ENCODE measurements at places on chromosomes 16 and 17.

GRCh38 chr17:8904686-8905085 lies 37.2 kb upstream of the PIK3R6 start:
- no peak for DNase-seq

DNA sequence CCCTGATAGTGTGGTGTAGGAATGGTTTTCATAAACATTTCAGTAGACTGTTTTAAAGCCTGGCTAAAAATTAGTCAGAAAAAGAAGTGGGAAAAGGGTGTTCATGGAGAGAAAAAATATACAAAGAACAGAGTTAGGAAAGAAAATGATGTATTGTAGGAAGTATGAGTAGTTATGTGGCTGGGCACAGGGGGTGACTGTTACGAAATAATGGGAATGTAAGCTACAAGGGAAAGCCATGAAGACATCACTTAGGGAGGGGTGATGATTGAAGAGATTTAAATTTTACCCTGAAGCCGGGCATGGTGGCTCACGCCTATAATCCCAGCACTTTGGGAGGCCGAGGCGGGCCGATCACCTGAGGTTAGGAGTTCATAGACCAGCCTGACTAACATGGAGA lies 55.3 kb downstream of the NUP88 start:
- no peak for DNase-seq

GRCh38 chr17:9845306-9845705 lies 19.6 kb downstream of the GLP2R start:
- no peak for DNase-seq

DNA sequence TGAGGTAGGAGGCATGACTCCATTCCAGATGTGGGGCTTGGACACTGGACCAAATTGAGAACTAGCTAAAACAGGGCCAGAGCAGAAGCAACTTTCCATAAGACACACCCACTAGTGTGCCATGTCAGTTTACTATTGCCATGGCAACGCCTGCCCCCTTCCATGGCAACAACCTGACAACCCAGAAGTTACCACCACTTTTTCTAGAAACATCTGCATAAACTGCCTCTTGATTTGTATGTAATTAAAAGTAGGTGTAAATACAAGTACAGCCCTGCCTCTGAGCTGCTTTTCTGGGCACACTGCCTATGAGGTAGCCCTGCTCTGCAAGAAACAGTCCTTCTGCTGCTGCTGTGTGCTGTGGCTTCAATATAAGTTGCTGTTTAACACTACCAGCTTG lies 19.5 kb upstream of the SCNN1B start:
- DNase-seq, result no peak

GRCh38 chr16:56970934-56971767 lies 9.4 kb downstream of the CETP start:
- DNase-seq, result no peak

GRCh38 chr16:65889533-65889966 lies 476.9 kb upstream of the CDH5 start:
- no peak for DNase-seq

DNA sequence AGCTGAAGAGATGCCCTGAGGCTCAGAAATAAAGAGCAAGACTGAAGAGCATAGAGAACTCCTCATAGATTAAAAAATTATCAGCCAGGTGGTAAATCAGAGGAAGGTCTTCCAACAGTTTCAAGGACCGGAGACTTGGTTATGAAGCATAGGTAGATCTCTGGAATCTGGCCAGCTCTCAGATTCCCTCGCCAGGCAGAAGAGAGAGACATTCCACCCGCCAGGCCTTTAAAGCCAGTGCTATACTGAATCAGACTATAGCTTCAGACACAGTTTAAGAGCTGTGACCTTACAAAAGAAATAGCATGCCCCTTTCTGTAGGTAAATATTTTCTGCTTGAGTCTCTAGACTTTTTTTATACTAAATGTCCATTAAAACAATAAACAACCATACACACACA lies 70.3 kb downstream of the NFATC3 start:
- no peak for DNase-seq

DNA sequence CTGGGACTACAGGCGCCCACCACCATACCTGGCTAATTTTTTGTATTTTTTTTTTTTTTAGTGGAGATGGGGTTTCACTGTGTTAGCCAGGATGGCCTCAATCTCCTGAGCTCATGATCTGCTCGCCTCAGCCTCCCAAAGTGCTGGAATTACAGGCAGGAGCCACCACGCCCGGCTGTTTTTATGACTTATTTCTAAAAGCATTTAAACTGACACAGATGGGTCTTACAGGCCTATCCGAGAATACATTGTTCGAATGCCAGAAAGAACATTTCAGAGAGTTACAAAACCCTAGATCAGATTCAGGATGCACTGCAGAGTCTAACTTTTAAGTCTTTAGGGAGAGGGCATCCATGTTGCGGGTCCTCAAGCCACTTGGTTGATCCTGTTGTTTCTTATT lies 234.7 kb upstream of the MAF start:
- DNase-seq, result no peak

DNA sequence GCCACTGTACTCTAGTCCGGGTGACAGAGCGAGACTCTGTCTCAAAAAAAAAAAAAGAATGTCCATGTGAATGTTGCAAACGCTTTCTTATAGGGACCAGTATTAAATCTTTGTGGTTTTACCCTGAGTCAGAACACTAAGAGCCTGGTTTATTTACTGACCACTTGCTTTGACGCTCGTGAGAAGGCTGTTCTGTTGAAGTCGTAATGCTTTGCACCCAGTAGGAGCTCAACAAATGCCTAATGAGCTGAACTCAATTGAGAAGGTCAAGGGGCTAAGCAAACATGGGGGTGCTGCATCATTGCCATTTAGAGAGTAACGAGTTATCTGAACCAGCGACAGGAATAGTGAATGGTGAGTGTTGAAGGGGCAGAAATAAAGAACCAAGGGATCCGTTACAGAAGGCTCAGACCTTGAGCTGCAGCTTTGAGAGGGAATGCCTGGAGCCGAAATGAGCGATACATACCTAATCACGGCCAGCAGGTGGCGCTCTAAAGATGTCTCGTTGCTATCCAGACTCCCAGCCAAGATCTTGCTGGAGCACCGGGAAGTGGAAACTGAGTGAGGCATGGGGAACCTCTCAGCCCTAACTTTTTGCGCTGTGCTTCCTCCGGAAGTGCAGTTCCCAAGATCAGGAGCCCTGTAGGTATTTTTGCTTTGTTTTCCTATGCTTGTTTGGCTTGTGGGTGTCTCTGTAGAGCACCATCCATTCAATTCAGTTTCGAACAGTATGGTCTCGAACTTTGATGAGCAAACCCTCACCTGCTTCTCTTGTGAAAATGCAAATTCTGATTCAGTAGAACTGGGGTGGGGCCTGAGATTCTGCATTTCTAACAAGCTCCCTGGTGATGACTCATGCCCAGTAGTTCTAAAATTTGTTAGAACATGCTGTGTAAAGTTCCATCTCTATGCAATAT lies 12.6 kb upstream of the RNF222 start:
- no peak for DNase-seq

DNA sequence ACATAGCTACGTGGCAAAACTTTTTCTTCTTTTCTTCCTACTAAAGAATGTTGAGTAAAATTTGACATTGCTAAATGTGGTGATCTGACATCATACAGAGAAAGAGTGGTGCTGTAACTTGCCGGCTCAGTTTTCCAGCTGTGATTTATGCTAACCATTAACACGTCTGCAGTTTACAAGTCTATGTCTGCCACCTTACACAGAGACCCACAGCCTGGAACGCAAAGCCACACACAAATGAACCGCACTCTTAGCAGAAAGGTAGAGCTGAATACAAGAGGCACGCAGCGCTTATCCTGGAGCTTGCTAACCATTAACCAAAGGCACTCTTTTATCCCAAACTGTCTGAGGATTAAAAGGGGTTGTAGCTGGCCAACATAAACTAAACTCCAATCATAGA lies 31.9 kb downstream of the CACNG1 start:
- no peak for DNase-seq

- DNase-seq, result no peak
Measured at GRCh38 chr17:54932711-54933110, 32.1 kb downstream of the TOM1L1 start.

DNA sequence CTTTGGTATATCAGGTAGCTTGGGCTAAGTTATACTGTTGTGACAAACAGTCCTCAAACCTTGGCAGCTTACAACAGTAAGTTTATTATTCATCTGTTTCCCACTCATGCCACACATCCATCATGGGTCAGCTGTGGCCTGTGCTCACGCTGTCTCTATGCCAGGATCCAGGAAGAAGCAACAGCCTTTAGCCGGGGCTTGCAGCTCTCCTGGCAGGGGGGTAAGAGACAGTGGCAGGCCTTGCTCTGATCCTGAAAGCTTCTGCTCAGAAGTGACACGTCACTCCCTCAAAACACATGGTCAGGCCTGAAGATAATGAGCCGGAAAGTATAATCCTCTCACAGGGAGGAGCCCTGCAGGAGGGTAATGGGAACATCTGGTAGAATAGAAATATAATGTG lies 377.6 kb downstream of the CPPED1 start:
- DNase-seq, result no peak

- DNase-seq, result no peak
Measured at GRCh38 chr17:6489016-6489550, 44.8 kb downstream of the PIMREG start.

DNA sequence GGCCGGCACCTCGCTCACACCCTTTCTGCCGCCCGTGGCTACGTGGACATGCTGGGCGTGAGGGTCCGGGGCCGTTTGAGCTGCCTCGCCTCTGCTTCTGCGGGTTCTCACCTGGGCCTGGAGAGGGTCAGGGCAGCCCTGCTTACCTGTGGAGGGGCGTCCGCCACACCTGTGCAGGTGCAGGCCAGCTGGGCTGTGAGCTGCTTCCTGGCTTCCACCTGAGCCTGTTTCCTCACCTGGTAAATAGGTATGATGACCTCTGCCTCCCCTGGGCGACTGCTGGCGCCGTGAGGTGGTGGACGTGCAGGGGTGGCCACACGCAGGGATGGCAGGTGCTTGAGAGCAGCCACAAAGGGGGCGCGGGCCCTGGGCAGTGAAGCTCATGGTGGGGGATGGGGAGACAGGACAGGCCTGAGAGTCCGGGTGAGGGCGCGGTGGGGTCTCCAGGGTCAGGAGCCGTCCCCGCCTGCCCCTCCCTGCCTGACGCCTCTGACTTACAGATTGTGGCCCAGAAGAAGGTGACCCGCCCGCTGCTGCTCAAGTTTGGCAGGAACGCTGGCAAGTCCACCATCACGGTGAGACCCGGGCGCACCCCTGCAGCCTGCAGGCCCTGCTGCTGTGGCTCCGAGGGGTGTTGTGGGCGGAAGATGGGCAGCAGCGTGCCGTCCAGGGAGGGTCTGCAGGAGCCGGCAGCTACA lies 7.8 kb downstream of the CPNE7 start:
- DNase-seq, result no peak

- no peak for DNase-seq
Measured at GRCh38 chr17:61574542-61575351, 16.3 kb downstream of the NACA2 start.

- no peak for DNase-seq
Measured at GRCh38 chr16:27476240-27476639, 73.5 kb downstream of the GTF3C1 start.

GRCh38 chr17:27810902-27811557 lies 10.7 kb upstream of the NOS2 start:
- no peak for DNase-seq

- no peak for DNase-seq
Measured at GRCh38 chr16:27515874-27516353, 33.8 kb downstream of the GTF3C1 start.

GRCh38 chr17:27438348-27438998 lies 17.8 kb upstream of the KSR1 start:
- DNase-seq, result no peak

DNA sequence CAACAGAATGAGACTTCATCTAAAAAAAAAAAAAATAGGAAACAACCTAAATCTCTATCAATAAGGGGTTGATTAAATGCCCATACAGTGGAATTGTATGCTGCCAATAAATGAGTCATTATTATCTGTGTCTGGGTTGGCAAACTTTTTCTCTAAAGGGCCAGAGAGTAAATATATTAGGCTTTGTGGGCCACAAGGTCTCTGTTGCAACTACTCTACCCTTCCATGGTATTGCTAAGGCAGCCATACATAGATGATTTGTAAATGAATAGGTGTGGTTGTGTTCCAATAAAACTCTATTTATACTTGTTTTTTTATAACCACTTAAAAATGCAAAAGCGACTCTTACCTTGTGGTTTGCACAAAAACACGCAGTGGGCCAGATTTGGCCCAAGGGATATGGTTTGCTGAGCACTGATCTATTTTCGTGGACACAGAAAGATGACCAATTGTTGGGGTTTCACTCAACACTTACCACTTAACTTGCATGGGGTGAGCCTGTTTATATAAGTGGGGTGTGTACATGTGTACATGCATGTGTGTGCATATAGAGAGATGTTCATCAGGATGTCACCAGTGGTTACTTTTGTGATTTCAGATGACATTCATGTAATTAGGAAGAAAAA lies 12.4 kb upstream of the IL4R start:
- DNase-seq, result no peak

- no peak for DNase-seq
Measured at GRCh38 chr17:59105852-59106462, 723 bp downstream of the TRIM37 start.

DNA sequence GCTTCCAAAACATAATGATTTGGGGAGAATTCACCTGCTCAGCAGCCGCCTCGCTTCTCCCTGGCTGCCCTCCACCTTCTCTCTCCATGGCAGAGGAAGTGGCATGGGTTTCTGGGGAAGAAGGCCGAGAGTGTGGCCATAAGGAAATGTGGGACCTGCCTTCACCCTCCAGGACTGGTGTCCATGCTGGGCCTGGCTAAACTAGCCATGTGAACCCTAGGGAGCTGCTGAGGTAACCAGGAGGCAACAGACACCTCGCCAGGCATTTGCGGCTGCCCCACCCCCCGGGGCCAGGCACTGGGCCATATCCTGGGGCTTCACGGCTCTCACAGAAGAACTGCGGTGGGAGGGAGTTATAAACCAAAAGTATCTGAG lies 9.9 kb upstream of the CMTM4 start:
- DNase-seq, result no peak

- no peak for DNase-seq
Measured at GRCh38 chr16:69378760-69379159, 7.0 kb downstream of the TERF2 start.

DNA sequence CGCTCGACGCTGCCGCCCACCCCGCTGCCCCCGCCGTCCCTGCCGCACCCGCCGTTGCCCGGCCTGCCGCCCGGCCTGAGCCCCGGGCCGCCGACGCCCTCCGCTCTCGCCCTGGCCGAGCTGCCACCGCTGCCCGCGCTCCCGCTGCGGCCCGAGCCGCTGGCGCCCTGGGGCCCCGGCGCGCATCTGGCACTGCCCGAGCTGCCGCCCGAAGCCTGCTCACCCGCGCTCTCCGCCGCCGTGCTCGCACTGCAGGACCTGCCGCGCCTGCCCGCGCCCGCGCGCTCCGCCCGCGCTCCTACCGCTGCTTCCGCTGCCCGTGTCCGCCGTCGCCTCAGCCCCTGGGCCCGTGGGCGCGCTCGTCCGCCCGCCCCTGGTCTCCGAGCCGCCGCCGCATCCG lies 8.4 kb upstream of the CLDN9 start:
- no peak for DNase-seq

GRCh38 chr17:51362811-51363585 lies 102.7 kb downstream of the UTP18 start:
- DNase-seq, result no peak

DNA sequence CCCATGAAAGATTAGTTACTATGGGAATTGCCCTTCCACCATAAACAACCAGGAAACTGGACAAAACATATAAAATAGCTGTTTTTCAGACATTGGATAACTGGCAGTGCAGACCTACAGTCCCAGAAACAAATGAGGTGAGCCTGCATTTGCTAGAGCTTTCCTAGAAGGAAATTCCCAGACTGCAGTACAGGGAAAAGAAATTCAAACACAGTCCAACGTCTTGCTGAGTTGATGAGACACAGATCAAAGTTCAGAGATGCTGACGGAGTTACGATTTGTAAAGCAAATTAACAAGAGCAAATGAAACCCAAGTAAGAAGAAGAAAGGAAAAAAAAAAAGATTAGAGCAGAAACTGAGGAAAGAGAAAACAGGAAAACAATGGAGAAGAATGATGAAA lies 41.3 kb upstream of the MNT start:
- no peak for DNase-seq

Data from SIG-M5 (cell line).